Amniotic epithelial cell (primary cell): ENCODE measurements at places on chromosomes 7 and 10.

GRCh38 chr10:34008656-34009055 lies 674.2 kb upstream of the NRP1 start:
- DNase-seq: no peak

DNA sequence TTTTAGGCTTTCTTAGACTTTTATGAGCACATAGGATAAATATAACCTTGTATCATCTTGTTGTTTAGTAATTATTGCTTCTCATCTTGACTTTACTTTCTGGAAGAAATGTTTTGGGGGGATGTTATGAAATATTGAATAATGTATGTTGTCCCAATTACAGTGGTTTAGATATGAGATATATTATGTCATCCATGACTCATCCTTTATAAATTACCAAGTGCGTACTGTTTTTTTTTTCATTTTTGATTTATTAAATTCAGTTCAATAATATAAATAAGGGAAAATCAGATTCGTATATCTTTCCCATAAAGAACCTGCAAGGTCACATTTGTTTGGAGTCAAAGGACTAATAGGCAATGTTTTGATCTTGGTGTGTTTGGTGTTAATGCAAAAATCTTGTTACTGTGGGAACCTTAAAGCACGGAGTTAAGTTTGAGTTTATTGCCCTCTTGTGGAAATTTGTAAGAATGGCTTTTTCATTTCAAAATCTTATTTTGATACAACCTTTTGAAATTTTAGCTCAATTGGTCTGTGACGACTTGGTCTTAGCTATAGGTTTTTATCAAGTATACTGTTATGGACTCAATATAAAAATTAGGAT lies 108.6 kb downstream of the SRI start:
- DNase-seq: peak; percentile 55

GRCh38 chr10:45466784-45467183 lies 92.8 kb downstream of the ALOX5 start:
- no peak for DNase-seq

GRCh38 chr10:110423650-110424049 lies 74.1 kb upstream of the DUSP5 start:
- no peak for DNase-seq

DNA sequence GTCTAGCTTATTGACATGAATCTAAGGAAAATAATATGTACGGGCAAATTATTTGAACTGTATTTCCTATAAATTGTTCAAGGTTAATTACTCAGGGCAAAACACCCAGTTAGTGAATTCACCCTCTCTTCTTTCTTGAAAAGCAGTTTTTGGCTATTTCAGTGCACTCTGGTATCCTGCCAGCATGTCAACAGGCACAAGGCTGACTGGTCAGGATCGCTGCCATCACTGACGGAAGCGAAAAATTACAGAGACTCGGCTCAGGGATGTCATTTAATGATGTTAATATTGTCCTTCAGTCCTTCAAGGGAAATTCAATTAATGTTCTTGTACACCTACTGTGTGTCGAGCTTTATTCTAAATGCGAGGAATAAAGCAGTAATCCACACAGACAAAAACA lies 28.3 kb upstream of the OLAH start:
- no peak for DNase-seq

DNA sequence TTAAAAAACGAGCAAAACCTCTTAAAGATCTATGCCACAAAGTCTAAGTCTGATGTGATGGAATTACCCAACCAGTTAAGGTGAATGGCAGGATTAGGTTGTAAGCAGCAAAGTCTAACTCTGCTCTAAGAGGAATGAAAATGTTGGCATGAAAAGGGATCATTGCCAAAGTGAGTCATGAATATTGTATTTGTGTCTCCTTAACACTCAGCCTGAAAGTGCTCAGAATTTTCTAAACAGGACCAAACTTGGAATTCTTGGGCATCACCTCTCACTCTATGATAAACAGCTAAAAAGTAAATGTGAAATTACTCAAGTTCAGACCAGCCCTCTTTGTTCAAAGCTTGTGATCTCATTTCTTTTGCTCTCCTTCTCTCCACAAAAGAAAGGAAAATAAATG lies 27.0 kb downstream of the PPP1R3A start:
- DNase-seq: peak; percentile 0

DNA sequence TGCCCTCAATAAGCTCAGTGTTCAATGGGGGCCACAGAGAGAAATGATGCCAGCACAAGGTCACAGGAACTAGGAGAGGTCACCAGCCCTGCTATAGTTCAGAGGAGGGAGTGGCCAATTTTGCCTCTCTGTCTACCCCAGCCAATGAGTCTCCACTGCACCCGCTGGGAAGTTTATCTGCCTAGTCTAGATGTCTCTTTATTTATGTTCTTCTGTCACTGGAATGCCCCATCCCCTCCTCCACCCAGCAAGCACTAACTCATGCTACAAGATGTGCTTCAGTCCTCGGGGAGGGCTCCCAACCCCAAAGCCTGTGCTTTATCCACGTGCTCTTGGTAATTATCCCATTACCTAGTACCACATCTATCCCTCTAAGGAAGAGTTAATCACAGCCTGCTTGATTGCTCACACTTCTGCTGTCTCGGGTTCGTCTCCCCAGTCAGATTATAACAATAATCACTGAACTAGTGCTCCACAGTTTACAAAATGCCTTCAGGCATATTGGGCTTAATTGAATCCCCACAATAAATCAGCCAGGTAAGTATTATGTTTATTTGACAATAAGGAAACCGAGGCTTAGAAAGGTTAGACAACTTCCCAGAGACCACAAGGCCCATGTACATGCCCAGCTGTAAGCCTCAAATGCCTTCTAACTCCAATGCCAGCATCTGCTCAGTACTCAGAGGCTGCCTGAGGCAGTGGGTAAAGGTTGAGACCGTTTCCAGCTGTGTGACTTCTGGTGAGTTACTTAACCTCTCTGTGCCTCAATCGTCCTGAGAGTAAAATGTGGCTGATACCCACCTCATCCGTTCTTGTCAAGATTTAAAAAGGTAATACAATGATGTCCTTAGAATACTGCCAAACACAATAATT lies 3.9 kb downstream of the HIP1 start:
- DNase-seq: peak; percentile 93

GRCh38 chr7:35334506-35334905 lies 80.6 kb upstream of the TBX20 start:
- peak; percentile 15 for DNase-seq

- DNase-seq: no peak
Observed at GRCh38 chr10:133173860-133174640, 14.0 kb downstream of the KNDC1 start.

GRCh38 chr7:26199301-26200037 lies 1.1 kb downstream of the HNRNPA2B1 start:
- DNase-seq: no peak

GRCh38 chr7:139992353-139993044 lies 70.3 kb downstream of the PARP12 start:
- peak; percentile 52 for DNase-seq

DNA sequence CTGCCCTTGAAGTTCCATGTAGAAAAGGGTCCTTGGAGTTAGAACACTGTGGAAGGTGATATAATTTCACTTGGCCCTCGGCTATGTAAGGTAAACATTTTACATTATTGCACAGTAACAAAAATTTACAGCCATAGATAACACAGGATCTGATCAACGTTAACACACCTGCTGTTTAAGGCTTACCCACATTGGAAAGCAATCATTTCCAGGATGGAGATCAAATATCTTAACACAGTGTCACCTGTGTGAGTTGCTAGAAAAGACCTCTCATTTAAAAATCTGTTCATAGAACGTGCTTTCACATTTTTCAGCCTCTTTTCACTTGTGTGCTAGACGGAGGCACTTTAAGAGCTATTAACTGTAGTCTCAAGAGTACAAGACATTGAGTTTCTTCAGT lies 1.9 kb downstream of the TMEM229A start:
- no peak for DNase-seq

DNA sequence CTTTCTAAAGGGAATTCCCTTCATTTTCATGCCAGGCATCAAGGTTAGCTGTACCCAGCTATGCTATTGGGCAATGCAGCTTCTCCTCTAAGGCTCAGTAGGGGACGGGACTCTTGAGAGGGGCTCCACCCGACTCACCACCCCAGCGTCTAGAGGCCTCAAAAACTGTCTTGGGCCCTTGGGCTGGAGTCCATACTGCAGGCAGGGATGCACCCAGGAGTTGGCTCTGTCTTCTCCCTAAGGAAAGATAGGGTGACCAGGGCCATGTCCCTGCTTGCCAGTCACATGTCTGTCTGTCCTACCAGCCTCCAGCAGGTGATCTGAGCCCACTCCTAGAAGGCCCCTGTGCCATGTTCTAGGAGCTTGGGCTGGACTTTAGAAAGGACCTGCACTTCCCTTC lies 1.2 kb downstream of the OPN4 start:
- no peak for DNase-seq

DNA sequence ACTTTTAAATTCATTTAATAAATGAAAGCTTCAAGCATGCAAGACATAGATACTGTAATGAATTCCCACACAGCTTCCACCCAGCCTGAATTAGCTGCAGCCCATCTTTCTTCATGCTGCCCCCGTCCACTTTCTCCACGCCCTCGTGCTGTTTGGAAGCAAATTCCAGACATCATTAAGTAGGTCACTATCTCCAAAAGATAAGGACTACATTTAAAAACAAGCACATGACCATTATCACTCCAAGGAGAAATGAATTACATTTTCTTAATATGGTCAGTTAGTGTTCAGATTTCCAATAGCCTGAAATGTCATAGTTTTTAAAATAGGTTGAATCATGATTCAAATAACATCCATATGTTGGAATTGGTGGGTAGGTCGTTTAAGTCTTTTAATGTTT lies 24.3 kb downstream of the LMTK2 start:
- DNase-seq: peak; percentile 58

- DNase-seq: peak; percentile 26
Observed at GRCh38 chr7:137295739-137296324, 47.7 kb downstream of the PTN start.

DNA sequence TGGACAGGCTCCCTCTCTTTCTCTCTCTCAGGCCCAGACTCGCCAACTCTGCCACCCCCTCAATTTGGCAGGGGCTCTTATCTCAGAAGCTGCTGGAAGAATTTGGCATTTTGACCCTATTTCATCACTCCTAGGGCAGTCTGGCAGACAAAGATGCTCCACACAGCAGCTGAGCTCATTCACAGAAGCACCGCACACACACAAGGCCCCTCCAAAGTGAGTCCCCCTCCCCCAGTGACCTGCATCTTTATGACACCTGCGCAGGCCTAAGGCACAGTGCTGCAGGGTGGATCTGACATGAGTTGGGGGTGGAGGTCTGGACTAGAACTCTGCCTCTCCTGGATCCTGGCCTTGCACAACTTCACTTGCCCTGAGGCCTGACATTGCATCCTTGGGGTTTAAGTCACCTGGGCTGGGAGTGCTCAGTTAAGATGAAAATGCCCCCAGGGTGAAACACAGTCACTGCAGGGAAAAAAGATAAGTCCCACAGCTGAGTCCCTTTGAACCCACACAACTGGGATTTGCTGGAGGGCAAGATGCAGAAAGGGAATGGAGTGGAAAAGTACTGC lies 41.1 kb upstream of the DUSP5 start:
- DNase-seq: peak; percentile 83

- no peak for DNase-seq
Observed at GRCh38 chr10:13485623-13486022, 43.2 kb downstream of the BEND7 start.

DNA sequence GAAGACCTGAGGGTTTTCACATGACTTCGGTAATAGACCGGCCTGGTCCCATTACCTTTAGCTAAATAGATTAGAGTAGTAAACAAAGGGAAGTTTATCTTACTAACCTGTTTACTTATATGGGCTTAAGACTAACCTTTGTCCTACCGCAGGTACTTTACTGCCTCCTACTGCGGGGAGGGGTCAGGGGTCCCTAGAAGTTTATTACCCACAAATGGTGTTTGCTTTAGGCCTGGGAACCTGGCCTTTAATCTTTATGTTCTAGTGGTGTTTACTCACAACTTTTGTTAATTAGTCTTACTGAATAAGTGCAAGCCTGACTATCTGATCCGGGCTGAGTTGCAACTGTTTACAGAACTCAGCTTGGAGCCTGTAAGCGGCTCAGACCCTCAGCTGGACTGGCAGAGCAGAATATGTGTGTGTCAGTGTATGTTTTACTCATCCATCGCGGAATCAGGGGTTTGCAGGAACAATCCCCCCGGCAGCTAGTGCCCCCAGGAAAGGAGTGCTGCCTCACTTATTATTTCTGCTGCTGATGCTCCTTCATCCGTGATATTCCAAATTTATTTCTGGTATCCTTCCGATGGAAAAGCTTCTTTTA lies 578.9 kb upstream of the SEMA3D start:
- DNase-seq: no peak

- no peak for DNase-seq
Observed at GRCh38 chr10:88226071-88226659, 357.0 kb downstream of the RNLS start.

DNA sequence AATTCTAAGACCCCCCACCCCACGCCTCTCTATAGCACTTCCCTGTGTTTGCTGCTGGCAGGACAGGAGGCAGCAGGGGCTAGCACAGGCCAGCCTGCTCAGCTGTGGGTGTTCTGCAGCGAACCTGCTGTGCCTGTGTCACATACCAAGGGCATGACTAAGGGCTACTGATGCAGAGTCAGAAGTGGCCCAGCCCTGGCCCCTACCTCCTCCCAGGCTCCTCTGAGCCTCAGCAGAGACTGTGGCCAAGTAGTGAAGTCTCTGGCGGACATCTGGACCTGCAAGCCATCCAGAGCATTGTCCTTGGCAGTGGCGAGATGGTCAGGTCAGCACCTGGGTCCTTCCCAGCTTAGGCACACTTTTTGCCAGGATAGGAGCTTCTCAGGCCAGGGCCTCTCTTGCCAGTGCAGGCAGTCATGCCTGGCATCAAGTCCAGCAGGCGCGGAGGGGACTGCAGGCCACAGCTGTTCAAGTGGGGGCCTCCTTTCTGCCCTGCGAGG lies 116.3 kb upstream of the RET start:
- no peak for DNase-seq

DNA sequence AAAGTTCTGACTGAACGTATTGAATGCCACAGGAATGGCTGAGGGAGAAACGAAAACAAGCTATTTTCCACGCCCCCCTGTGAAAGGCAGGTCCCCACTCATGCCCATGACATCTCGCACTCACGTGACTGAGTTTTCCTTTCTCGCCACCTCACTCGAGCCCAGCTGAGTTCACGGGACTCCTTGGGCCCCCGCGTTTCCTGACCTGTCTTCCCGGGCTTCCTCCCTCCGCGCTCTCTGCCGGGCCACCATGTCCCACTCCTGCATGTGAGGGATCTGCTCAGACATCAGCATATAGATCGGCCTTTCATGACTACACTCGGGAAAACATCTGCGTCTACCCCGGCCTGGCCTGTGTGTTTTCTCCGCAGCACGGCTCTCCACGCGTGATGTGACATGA lies 226.0 kb upstream of the ADARB2 start:
- no peak for DNase-seq

DNA sequence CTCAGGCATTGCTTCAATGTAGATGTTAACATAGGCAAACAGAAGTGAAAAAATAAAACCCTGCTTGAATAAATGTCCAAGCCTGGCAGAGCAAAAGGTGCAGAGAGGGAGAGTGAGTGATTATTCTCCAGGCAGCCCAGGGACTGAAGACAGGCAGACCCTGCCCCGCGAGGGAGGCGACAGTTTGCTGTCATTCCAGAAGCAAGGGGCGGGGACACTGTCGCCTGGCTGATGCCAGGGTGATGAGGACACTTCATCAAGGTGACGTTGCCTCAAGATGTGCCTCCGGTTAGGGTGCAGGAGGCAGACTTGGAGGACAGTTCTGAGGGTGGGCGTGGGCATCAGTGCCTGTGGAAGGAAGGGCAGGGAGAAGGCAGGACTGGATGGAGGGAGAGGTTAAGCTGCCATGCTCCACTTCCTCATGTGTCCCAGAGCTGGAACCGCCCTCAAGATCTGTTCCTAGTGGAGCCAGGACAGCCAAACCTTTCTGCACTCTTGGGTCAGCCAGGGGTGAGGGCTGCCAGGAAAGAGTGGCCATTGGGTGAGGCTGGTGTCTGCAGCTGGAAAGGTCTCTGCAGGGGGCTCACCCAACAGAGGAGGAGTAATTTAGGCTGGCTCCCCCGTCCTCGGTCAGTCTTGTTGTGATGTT lies 560.5 kb upstream of the MKI67 start:
- DNase-seq: no peak
